GM12892 (cell line): ENCODE measurements at places on chromosomes 4 and X.

DNA sequence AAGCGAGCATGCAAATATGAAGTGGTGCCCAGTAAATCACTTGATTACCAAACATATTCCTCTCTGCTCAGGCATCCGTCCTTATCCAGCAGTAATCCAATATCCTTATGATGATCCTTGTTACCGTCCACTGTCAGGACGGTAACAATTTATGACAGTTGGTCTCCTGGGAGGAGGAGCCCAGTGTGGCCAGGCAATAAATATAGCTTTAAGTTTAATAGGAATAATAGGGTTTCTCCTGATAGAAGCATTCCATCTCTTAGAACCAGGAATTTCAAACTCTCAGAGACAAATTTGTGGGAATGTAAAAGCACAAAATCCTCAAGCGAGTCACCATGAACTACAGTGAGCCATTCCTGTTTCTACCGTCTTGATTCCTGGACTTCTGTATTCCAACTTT is 171.2 kb upstream of the IL15 start:
- DNase-seq: no peak

DNA sequence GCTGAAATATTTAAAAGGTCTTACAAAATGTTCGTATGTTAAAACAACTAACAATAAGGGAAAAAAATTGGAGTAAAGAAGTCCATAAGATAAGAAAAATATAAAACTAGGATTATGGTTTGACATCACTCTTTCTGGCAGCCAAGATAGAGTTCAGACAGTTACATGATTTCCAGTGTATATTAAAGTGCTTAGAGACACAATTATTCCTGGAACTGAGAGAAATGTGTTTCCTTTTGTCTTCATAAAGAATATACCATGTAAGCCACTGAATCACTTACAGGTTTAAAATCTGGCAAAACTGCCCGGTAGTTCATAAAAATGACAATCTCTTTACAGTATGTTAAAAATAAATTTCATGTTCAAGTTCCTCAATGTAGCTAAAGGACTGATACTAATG is 538.7 kb upstream of the ATOH1 start:
- no peak for DNase-seq

- no peak for DNase-seq
These were observed at the start of gene CLIC2 for GRCh38 chrX:155334486-155335336. Gene CLIC2, minus strand, starts transcription at chrX:155334614. Its CDS starts 187 bp downstream, at chrX:155334427.

- no peak for DNase-seq
These were observed 31.3 kb upstream of the DDX53 start for GRCh38 chrX:22968494-22968893.

- DNase-seq: no peak
These were observed 206.5 kb upstream of the STK26 start for GRCh38 chrX:131816551-131817136.

- DNase-seq: no peak
These were observed 1.1 kb downstream of the PLXNA3 start for GRCh38 chrX:154458954-154459778.

DNA sequence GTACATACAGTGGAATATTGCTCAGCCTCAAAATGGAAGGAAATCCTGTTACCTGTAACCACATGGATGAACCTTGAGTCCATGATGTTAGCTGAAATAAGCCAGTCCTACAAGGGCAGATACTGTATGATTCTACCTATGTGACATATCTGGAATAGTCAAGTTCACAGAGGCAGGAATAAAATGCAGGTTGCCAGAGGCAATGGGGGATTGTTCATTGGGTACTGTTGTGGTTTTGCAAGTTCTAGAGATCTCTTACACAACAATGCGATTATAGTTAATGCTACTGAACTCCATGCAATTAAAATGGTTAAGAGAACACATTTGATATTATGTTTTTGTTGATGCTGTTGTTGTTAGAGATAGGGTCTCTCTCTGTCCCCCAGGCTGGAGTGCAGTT is 74.6 kb downstream of the SHROOM2 start:
- DNase-seq: no peak

- no peak for DNase-seq
These were observed 64.8 kb downstream of the MAD2L1 start for GRCh38 chr4:120001850-120002249.

- DNase-seq: no peak
These were observed 239.7 kb downstream of the QDPR start for GRCh38 chr4:17272154-17272553.

DNA sequence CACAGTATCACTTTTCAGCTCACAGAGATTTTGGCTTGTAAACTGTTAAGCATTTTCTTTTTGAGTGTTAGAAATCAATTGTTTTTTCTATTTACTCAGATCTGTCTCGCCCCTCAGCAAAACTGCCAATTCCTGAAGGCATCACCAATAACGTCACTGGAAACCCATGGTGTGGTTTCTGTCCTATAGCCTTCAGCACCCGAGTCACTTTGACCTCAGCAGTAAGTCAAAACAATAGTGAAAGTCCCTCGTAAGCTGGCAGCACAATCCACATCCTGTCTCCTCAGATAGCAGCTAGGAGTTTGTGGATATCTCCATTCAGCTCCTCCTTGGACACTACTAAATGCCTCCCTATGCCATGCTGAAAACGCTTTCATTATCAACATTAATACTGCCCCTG is 1787.4 kb upstream of the ADGRL3 start:
- no peak for DNase-seq

DNA sequence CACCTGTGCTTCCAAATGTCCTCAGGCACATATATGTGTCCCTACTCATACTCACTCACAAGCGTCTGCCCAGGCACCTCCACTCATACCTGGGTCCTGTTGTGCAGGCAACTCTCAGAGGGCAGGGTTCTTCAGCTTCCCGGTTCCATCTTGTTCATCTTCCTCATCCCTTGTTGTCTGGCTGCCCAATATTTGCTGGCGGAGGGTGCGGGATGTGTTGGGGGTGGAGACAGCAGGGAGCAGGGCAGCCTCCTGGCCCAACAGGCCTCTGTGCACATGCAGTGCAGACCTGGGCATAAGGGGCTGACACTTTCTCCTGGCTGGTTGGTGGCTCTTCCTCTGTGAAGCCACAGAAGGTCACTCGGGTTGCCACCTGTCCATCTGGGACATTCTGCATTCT is 32.1 kb downstream of the NBDY start:
- DNase-seq: no peak
